NCI-H446 treated with DMSO at 0.1 percent for 48 hours (cell line): ENCODE measurements at places on chromosomes 3 and 15.

GRCh38 chr15:76916369-76916768 is 11.2 kb upstream of the SCAPER start:
- DNase-seq = no peak

- DNase-seq = no peak
These were observed 710.8 kb upstream of the UBE2E2 start for GRCh38 chr3:22492342-22492741.

GRCh38 chr3:39149498-39150147 is 3.8 kb downstream of the CSRNP1 start:
- no peak for DNase-seq

DNA sequence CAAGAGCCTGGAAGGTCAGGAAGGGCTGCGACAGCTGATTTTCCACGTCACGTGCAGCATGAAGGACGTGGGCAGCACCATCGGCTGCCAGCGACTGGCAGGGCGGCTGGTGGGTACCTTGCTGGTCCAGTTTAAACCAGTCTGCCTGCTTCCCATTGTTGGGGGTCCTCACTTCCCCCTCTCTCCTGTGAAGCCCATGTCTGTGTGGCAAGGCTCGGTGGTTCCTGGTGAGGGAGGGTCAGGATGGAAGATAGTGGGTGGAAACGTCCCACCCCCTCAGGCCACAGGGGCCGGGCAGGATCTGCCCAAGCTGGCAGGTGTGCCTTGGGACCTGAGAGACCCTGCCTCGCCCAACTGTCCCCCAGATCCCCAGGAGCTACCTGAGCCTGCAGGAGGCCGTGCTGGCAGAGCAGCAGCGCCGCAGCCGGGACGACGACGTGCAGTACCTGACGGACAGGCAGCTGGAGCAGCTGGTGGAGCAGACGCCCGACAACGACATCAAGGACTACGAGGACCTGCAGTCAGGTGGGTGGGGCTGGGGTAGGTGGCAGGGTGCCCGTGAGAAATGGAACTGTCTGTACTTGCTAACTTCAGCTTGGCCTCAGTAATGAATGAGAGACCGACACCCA is 108.2 kb downstream of the LRRK1 start:
- DNase-seq = no peak

DNA sequence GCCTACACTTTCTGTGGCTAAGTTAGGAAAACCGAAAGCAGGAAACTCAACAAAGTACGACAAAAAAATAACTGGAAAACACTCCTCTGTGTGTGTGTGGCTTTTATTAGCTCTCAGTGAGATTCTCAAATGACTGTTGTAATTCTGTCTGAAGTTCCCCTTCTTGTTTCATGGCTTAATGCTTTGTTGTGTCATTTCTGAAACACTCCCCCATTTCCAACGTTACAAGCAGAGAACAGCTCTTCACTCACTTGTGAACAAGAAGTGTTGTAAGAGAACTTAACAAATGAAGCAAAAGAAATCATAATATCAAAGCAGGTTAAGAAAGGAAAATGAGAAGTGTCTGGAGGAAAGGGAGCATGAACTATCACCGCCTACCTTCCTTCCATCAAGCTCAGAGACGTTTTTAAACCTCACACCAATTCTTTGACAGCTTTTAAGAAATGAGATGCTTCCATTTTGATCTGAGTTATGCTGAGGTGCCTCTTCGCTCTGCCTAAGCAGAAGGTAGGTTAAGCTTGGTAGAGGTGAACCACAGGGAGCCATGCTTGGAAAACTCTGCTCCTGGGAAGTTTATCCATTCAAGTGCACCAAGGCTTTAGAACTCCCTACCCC is 12.4 kb upstream of the SEC62 start:
- no peak for DNase-seq
